ENCODE measurements at places on chromosomes 3 and 15.

GRCh38 chr15:78155355-78155939 is 6.3 kb downstream of the IDH3A start:
- no peak for DNase-seq

- DNase-seq: no peak
Observed at GRCh38 chr15:43275740-43276562, 9.2 kb upstream of the TGM5 start.

DNA sequence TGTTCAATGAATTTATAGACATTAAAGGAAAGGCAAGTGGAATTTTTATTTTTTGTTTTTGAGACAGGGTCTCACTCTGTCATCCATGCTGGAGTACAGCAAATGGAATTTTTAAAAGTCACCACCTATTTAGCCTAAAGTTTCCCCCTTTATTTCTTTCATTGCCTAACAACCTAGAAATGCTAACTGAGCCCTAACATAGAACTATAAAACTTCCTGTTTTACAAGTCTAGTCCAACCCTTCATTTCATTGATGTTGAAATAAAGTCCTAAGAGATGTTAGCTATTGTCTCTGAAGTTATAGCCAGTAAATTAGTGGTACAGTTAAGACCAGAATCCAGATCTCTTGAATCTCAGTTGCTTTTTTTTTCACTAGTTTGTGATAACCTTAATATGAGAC is 39.0 kb downstream of the MAPK6 start:
- DNase-seq: no peak

GRCh38 chr15:92366381-92366780 is 27.3 kb upstream of the ST8SIA2 start:
- no peak for DNase-seq

DNA sequence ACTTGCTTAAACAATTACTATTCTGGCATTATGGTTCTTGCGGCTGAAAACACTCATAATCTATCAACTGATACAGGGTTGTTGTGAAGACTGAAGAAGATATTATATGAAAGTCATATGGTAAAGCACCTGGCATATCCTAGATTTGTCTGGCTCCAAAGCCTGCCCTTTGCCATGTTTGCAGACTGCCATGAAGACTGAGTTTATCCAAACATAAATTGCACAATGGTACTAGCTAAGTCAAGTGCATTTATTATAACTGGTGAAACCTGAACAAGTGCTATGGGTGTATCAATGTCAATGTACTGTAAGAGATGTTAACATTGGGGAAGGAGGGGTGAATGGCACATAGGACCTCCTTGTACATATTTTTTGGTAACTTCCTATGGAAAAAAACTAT is 87.4 kb upstream of the MEX3B start:
- no peak for DNase-seq

- DNase-seq: peak; percentile 94
Observed at GRCh38 chr3:124791639-124792151, 61.4 kb downstream of the UMPS start.

GRCh38 chr3:105904251-105904650 is 35.4 kb upstream of the CBLB start:
- peak; percentile 22 for DNase-seq

DNA sequence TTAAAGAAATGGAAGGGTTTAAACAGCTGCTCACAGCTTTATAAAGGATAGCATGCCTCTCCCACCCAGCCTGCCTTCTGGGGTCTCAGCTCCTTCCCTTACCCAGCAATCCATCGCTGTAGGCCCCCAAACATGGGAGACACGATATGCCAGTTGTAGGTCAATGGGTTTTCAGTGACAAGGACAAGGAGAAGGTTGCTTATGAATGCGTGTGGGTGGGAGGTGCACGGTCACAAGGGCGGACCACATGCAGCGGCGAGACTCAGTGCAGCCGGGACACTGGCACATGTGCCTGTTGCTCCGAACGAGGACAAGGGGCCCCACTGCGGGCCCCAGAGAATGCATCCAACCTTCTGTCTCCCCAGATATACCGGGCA is 67.0 kb downstream of the MGLL start:
- DNase-seq: no peak

DNA sequence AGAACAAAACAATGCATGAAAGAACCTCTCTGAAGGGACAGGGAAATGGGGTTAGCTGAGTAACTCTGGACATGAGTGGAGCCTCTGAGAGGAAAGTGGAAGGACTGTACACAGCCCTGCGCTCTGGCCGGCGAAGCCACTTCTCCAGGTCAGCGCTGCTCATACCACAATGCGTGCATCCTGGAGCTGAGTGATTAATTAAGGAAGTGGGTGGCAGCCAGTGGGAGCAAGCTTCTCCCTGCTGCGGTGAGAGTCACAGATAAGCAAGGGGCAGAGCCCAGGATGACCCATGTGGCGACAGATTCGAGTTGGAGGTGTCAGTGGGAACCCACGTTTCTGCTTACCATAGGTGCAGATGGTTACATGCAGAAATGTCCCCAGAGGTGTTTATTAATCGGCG is 48.0 kb downstream of the KLF15 start:
- DNase-seq: no peak

- no peak for DNase-seq
Observed at GRCh38 chr15:73632670-73633058, 525 bp downstream of the NPTN start.

DNA sequence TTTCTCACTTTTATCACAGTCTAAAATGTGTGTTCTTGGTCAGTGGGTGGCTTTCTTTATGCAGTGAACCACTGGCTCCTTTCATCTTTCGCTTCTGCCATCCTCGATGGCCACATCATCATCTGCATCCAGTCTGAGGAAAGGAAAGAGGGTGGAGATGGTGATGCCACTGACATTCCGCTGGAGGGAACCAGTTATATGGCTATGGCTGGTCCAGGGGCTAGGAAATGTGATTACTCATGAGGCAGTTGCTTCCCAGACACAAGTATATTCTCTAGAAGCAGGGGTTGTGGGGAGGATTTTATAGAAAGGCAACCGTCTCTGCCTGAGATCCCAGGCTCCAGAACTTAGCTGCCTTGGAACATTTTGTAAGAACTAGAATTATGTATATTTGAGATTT is 246.7 kb upstream of the AZI2 start:
- no peak for DNase-seq

- DNase-seq: no peak
Observed at GRCh38 chr3:78221796-78222195, 1181.9 kb downstream of the ROBO2 start.

- no peak for DNase-seq
Observed at GRCh38 chr3:143429628-143430514, 310.3 kb downstream of the CHST2 start.

GRCh38 chr3:196700801-196701200 is 11.2 kb downstream of the CEP19 start:
- no peak for DNase-seq

- DNase-seq: peak; percentile 25
Observed at GRCh38 chr3:112769286-112769978, 77.2 kb downstream of the CD200R1L start.

All from AG08395 (cell line).